Right cardiac atrium (tissue), 5 donors: ENCODE measurements at places on chromosomes 7 and 10. TPM values are rescaled to one million over a fixed set of nuclear protein-coding genes. Genes with fewer than 3 reads are reported as not detected.

Gene STRIP2
- 16.7 TPM for total RNA-seq

Gene RBP3
- not detected for total RNA-seq

Gene PLXNA4
- total RNA-seq = 16.0 TPM

Gene MSS51
- total RNA-seq = 1.1 TPM

Gene NCF1
- 1.6 TPM for total RNA-seq

Gene PAPSS2
- 13.9 TPM for total RNA-seq

Gene LRRC17
- total RNA-seq = 6.7 TPM

Gene ANXA7
- 122 TPM for total RNA-seq

Gene TLX1
- 1.0 TPM for total RNA-seq

Gene TMEM140
- total RNA-seq = 6.3 TPM

Gene PCBD1
- 102 TPM for total RNA-seq

Gene MYO1G
- total RNA-seq = 2.2 TPM

Gene OPN4
- total RNA-seq = 1.0 TPM

Gene SPAM1
- not detected for total RNA-seq
